Vagina (tissue), 2 donors: ENCODE measurements at places on chromosomes 1 and 21. TPM values are rescaled to one million over a fixed set of nuclear protein-coding genes. Genes with fewer than 3 reads are reported as not detected.

BRDT gene
- not detected for total RNA-seq

DNA sequence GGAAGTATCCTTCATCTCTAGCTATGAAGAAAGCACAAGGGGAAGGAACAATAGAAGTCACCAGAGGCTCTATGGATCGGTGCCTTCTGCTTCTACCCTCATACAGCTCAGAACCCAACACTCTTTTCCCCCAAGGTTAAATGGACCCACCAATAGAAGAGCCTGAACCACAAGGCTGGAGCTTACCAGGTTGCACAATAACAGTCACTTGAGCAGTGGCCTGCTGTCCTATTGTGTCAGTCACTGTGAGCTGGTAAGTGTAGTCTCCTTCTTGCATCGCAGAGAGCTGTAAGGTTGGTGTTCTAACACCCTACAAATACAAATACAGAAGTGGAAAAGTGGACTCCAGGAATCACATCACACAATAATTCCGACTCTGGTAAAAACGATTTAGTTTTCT, 103.0 kb downstream of the KIAA0319L start:
- no peak for DNase-seq

DNA sequence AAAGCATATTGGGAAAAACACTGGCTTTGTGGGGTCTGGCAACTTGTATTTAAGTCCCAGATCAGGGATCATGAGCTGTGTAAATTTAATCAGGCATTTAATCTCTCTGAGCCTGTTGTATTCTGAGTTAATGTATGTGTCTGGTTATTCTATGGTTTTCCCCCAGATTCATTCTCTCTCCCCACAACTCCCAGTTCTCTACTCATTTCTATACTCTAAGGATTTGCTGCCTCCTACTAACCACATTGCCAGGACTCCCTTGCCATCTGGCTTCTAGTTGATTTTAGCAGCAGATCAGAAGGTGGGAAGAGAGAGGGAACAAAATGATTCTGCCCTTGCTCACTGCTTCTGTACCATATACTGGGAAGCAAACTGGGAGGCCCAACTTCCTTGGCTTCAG, 31.4 kb upstream of the S1PR1 start:
- no peak for DNase-seq

DNA sequence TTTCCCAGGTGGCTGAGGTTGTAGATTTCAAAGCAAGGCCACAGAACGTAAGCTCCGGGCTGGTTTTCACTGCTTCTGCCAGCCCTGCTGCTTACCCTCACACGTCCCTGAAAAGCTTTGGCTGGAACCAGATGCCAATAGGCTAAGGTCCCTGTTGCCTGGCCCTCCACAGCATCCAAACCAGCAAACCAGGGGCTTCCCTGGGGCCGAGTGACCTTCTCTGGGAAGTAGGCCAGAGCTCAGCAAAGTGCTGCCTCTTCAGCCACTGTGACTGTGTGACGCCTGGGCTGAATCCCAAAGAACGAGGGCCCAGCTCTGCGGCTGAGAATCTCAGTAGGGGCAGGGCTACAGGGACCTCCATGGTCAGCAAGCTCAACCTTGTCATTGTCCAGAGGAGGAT, 28.9 kb upstream of the RBM15 start:
- no peak for DNase-seq

GRCh38 chr1:225257081-225257480, 170.8 kb downstream of the LBR start:
- DNase-seq: no peak

DNA sequence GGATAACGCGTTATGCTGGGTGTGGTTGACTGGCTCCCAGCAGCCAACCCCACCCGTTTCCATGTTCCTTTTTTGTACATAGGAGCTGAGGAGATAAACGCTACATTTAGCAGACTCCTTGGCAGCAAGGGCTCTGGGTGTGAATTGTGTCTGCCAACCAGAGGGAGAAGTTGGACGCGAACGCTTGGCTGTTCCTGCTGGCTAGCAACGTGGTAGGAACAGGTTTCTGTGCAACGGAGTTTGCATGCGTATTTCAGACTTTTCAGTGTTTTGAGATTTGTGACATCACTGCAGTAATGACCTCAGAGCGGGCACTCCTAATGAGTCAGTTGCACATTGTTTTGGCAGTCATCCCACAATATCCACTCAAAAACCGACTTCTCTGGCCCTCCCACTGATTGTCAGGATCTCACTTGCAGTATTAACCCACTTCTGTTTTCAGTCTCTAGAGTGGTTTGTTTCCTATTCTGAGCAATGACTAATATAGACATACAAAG, 98.7 kb upstream of the RGS1 start:
- DNase-seq: no peak
